Activated T-cell treated with anti-CD3 and anti-CD28 coated beads for 48 hours (primary cell): ENCODE measurements at places on chromosomes 16 and 17.

GRCh38 chr17:57888311-57889216, 38.7 kb upstream of the MRPS23 start:
- DNase-seq, result no peak

DNA sequence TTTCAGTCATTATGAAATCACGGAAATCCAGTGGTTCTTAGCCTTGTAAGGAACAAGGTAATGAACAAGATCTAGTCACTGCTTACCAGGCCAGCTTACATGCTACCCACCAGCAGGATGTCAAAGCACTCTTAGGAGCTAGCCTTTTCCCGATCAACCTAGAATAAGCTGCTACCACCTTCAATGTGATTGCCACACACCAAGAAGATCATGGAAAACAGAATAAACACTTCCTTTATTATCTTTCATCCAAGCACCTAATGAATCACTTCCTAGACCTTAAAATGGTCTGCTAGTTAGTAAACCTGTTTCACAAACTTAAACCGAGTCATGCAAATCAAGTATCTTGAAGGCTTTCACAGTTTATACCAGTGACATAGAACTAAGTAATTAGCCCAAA, 5.0 kb downstream of the BBS2 start:
- DNase-seq, result no peak

DNA sequence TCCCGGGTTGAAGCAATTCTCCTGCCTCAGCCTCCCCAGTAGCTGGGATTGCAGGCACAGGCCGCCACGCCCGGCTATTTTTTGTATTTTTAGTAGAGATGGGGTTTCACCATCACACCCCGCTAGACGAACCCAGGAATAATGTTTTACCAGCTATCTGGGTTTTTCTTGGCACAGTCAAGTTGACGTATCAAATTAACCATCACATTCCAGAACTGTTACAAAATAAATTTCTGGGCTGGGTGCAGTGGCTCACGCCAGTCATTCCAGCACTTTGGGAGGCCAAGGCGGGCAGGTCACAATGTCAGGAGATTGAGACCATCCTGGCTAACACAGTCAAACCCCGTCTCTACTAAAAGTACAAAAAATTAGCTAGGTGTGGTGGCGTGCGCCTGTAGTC, 501.2 kb downstream of the SHISA9 start:
- DNase-seq, result no peak

- DNase-seq, result no peak
These were observed 25.2 kb downstream of the KLHL36 start for GRCh38 chr16:84673561-84673960.

- peak; percentile 27 for DNase-seq
These were observed 6.1 kb upstream of the ITGAM start for GRCh38 chr16:31253642-31254045.
